Fibroblast of skin of left biceps (primary cell): ENCODE measurements at places on chromosomes 5 and 9.

GRCh38 chr5:13676531-13676930 lies 268.0 kb downstream of the DNAH5 start:
- DNase-seq, result no peak

GRCh38 chr5:35971186-35971877 lies 19.9 kb downstream of the UGT3A1 start:
- no peak for DNase-seq

DNA sequence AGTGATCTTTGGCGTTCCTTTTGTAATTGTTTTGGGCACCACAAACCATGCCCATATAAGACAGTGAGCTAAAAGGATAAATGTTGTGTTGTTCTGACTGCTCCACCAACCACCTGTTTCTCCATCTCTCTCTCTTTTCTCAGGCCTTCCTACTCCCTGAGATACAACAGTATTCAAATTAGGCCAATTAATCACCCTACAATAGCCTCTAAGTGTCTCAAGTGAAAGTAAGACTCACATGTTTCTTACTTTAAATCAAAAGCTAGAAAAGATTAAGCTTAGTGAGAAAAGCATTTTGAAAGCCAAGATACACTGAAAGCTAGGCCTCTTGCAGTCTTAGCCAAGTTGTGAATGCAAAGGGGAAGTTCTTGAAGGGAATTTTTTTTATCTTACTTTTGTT lies 268.8 kb upstream of the NREP start:
- DNase-seq, result no peak

GRCh38 chr5:149756354-149756753 lies 26.2 kb downstream of the PPARGC1B start:
- no peak for DNase-seq

GRCh38 chr5:35246411-35246810 lies 16.1 kb upstream of the PRLR start:
- DNase-seq, result no peak

GRCh38 chr9:16442622-16443021 lies 427.8 kb downstream of the BNC2 start:
- no peak for DNase-seq

DNA sequence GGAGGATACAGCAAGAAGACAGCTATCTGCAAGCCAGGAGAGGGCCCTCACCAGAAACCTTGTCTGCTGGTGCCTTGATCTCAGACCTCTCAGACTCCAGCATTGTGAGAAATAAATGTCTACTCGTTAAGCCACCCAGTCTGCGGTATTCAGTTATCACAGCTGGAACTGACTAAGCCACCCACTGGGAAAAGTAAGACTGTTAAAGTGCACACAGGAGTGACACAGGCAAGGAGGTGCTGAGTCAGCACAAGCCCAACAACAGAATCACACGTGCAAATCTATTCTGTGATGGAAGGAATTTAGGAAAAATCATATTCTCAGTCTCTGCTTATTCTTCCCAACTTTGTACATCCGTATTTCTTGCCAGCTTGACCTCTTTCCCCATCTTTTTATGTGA lies 200.0 kb downstream of the NR2F1-AS1 start:
- no peak for DNase-seq

- DNase-seq, result no peak
Observed at GRCh38 chr5:168263121-168263520, 28.3 kb upstream of the WWC1 start.

DNA sequence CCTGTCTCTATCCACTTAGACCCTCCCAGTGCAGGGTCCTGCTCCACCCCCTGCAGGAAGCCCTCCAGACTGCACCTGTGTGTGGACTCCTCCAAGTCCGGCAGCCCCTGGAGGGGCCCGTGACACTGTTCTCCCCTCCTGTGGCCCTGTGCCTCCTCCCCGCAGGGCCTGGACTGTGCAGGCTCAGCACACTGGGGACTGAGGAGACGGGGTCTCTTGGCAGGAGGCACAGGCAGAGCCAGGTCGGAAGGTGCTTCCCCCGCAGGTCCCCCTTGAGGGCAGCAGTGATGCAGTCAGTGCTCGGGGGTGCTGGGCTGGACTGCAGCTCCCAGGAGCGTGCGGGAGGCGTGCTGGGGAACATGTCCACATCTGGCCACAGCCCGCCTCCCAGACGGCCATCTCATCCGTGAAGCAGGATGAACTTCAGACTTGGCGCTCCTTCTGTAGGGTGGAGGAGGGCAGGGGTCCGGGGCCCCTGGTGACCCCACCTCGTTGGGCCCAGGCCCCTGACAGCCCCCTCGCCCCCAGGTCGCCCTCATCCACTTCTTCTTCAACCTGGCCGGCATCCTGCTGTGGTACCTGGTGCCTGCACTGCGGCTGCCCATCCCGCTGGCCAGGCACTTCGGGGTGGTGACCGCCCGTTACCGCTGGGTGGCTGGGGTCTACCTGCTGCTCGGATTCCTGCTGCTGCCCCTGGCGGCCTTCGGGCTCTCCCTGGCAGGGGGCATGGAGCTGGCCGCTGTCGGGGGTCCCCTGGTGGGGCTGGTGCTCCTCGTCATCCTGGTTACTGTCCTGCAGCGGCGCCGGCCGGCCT lies 4.9 kb downstream of the SLC34A3 start:
- DNase-seq, result no peak

GRCh38 chr9:96167011-96167410 lies 135.0 kb downstream of the HSD17B3 start:
- DNase-seq, result no peak

- no peak for DNase-seq
Observed at GRCh38 chr5:156375895-156376495, 49.0 kb downstream of the SGCD start.

DNA sequence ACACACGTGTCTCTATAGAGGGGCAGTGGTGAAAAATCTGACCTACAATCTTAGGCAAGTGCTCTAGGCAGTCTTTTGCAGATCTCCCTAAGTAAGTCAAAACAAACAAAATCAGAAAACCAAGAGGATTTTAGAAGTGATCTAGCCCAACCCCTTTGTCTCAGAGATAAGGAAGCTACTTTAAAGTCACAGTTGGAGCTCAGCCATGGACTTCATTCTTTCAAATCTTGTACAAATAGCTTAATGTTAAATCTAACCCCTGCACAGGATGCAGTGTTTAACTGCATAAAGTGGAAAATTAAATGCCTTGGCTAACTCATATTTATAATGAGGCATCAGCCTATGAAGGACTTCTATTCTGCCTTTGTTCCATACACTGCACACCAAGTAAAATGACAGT lies 135.1 kb upstream of the RFX3 start:
- no peak for DNase-seq

GRCh38 chr5:120655828-120656435 lies 191.8 kb downstream of the PRR16 start:
- DNase-seq, result no peak

- DNase-seq, result peak; percentile 68
Observed at GRCh38 chr5:153476767-153477166, 13.7 kb upstream of the GRIA1 start.

DNA sequence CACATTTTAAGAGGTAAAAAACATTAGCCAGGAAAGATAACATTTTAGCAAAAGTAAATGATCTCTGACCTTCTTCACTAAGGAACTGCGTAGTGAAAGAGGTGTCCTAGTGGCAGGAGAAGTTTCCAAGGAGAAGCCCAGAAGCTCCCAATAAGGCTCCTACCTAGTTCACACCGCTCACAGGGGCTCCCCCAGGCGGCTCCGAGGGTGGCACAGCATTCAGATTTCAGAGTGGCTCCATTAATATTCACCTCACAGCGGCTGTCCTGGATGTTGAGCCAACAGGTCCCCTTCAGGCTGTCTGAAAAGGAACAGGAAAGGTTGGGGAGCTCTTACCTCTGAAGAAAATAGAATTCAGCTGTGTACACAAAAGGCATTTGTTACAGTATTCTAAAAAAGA lies 187.3 kb downstream of the FBN2 start:
- no peak for DNase-seq

- no peak for DNase-seq
Observed at GRCh38 chr5:142313682-142314081, 11.1 kb downstream of the SPRY4 start.

DNA sequence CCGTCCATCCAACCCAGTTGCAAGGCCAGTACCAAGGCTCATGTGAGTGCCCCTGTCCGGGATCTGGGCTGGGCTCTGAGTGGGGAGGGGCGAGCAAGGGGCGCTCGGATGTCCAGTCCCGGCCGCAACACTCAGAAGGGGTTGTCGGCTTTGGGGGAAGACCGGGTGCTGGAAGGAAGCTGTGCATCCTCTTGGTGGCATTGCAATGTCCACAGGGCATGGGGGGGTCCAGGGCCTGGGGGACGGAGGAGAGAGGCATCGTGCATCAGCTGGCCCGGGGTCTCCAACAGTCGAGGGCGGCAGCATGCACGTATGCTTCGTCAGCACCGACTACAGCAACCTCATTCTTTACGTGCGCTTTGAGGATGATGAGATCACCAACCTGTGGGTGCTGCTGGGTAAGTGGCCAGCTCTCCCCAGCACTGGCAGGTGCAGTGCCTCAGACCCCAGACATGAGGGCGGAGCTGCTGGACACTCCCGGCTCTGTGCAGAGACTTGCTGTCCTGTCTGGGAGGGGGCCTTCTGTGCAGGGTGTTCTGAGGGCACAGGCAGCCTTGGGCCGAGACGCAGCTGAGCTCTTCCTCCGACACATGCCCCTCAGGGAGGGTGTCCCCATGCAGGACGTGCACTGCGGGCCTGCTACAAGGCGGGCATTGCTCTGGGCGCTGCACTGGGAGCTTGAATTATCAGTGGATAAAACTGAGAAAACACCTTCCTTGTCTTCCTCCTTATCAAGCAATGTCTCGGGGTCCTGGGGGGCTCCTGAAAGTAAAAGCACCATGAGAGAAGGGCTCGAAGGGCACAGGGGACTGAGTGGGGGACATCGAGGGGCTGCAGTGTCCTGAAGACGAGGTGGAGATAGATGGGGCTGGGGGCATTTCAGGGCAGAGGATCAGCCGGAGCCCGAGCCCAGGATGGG lies 22.5 kb downstream of the GLT6D1 start:
- no peak for DNase-seq

DNA sequence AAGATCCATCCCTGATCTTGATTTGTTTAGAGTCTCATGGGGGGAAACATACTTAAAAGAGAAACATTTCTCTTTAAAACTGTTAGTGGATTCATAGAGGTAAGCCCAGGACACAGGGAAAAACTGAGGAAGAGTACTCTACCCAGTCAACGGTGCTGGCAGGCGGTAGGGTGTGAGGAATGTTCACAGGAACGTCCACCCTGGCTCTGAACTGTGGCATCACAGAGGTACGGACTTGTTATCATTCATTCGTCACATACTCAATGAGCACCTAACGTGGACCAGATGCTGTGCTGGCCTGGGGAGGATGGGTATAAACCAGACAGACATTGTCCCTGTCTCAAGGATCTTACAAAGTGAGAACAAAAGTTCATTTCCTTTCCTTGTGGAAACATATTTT lies 18.8 kb upstream of the PPARGC1B start:
- DNase-seq, result no peak

DNA sequence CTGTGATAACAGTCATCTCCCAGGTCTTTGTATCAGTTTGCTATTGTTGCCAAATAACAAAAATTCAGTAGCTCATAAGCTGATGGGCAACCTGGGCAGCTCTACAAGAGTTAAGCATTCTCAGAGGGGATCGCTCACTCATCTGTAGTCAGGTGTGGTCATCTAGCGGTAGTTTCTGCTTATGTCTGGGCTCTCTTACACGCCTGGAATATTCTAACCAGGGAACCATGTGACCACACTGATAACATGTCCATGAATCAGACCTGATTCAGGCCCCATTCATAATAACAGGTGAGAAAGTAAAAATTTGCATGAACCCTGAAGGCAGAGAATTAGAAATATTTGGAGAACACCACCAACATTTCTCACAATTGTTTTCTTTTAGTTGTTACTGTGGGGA lies 576.1 kb downstream of the SLCO4C1 start:
- no peak for DNase-seq

DNA sequence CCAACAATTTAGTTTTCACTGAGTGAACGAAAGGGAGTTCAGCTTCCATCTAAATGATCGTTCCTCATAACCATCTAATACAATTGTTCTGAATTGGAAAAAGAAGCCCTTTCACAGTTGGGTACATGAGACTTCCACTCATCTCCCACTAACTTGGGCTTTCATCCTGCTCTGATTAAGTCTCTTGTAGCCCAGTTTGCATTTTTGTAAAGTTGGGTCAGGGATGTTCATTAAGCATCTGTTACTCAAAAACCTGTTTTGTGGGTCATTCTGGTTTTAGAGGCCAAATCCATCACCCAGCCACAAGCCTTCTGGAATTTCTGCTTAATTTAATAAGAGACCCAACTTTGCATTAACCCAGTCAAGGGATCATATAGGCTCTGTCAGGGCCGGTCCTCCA lies 385.3 kb downstream of the BNC2 start:
- DNase-seq, result no peak

GRCh38 chr9:125659201-125659840 lies 47.7 kb downstream of the MAPKAP1 start:
- no peak for DNase-seq

- DNase-seq, result no peak
Observed at GRCh38 chr5:68287976-68288706, 72.6 kb downstream of the PIK3R1 start.

DNA sequence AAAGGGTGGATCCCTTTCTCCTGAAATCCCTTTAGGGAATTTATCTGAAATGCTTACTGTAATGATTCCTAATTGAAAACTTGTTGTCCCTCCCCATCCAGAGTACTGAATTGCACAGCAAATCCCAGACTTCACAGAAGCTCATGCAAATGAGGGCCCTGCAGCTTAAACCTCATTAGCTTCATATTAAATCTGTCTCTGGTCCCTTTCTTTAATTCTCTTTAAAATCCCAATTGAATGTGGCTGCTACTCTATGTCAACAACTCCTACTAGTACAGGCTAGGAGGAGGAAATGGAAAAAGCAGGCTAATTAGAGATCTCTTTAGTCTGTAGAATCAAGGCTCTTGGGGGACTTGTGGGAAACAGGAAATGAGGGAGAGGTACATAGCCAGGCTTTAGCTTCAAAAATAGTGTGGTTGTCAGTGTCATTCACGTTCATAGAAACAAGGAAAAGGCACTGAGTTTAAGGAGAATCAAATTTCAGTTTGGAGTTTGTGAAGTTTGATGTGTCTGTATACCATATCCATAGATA lies 191.3 kb upstream of the PRDM9 start:
- no peak for DNase-seq

GRCh38 chr9:113328045-113328782 lies 11.9 kb downstream of the WDR31 start:
- no peak for DNase-seq

GRCh38 chr9:119332522-119332921 lies 36.7 kb downstream of the BRINP1 start:
- no peak for DNase-seq

DNA sequence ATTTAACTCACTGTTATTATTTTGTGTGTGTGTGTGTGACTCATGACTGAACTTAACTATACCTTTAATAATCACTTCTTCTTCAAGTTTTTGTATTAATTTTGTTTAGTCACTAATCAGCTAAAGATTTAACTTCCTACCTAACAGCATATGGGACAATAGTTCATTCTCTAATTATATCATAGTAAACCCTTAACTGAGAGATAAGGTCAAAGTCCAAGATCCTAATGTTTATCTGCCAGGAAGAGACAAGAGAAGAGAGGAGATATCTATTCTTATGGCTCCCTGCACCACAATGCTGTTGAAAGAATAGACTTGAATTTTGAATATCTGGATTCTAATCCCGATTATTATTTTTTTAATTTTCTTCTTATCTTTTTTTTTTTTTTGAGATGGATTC lies 28.1 kb downstream of the FREM1 start:
- no peak for DNase-seq

- no peak for DNase-seq
Observed at GRCh38 chr5:171115519-171115918, 193.5 kb upstream of the TLX3 start.

GRCh38 chr9:108546215-108546614 lies 309.6 kb downstream of the ACTL7B start:
- DNase-seq, result no peak
